Ascending aorta (tissue), 2 donors: ENCODE measurements at places on chromosomes 5 and 9. TPM values are rescaled to one million over a fixed set of nuclear protein-coding genes. Genes with fewer than 3 reads are reported as not detected.

BNC2 gene
- total RNA-seq = 25.5 TPM

PHF24 gene
- not detected for total RNA-seq

HBEGF gene
- total RNA-seq = 3.0 TPM

DNA sequence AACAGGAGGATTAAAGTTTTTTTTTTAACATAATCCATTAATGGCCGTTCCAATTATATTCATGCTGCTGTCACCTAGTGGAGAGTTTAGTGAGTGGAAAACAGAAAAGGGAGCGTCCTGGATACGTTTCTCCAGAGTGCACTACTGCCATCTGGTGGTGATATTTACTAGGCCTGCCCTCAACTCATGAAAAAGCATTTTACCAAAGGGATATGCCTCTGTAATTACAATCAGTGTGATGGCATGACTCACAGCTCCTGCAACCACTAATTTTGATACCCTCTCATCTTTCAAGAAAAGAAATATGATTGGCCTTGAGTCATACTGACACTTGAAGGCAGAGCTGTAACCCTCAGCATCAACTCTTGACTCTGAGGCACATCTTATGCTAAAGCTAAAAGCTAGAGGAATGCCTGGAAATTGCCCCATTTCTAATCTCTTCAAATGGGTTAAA is 20.1 kb downstream of the MINAR2 start:
- no peaks in the 10 kb centered on the region for H3K4me1 ChIP-seq
- no peak overlapping the region for H3K27ac ChIP-seq
- no peaks in the 10 kb centered on the region for H3K27me3 ChIP-seq
- no peak for DNase-seq
- H3K36me3 ChIP-seq = no peaks in the 10 kb centered on the region

GRCh38 chr5:104594850-104595249 is 1032.3 kb upstream of the NUDT12 start:
- no peaks in the 10 kb centered on the region for H3K4me1 ChIP-seq
- no peak for DNase-seq
- H3K27ac ChIP-seq = no peak overlapping the region
- H3K27me3 ChIP-seq = no peaks in the 10 kb centered on the region
- H3K4me3 ChIP-seq = no peak overlapping the region
- no peaks in the 10 kb centered on the region for H3K36me3 ChIP-seq

GRCh38 chr9:15999422-16000339 is 446.8 kb downstream of the CCDC171 start:
- no peak overlapping the region for H3K27ac ChIP-seq
- no peaks in the 10 kb centered on the region for H3K4me1 ChIP-seq
- DNase-seq = no peak

- H3K27ac ChIP-seq = no peak overlapping the region
- H3K4me3 ChIP-seq = no peak overlapping the region
- H3K36me3 ChIP-seq = no peaks in the 10 kb centered on the region
- no peak for DNase-seq
- no peaks in the 10 kb centered on the region for H3K27me3 ChIP-seq
- H3K4me1 ChIP-seq = no peaks in the 10 kb centered on the region
Observed at GRCh38 chr5:113450462-113450861, 15.7 kb upstream of the TSSK1B start.

DNA sequence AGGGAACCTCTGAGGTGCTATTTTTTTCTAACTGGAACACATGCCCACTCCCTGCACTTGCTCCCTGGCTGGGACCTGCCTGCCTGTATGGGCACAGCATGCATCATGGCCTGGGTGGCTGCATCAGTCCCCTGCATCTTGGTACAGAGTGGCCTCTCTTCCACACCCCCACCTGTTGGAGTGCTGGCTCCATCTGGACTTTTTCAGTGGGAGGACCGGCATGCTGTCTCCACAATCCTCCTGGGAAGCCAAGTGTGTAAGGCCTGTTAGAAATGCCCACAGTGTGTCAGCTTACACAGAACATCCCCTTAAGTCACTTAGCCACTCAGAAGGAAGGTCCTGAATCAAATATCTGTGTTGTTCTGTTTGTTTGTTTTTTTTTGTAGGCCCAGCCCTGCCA is 102.9 kb downstream of the MARCHF3 start:
- no peaks in the 10 kb centered on the region for H3K4me1 ChIP-seq
- no peak overlapping the region for H3K27ac ChIP-seq
- no peaks in the 10 kb centered on the region for H3K36me3 ChIP-seq
- no peaks in the 10 kb centered on the region for H3K27me3 ChIP-seq

GRCh38 chr5:5026409-5026785 is 113.7 kb upstream of the ADAMTS16 start:
- DNase-seq = no peak
- H3K36me3 ChIP-seq = no peaks in the 10 kb centered on the region
- H3K27me3 ChIP-seq = no peaks in the 10 kb centered on the region
- no peak overlapping the region for H3K4me3 ChIP-seq

DNA sequence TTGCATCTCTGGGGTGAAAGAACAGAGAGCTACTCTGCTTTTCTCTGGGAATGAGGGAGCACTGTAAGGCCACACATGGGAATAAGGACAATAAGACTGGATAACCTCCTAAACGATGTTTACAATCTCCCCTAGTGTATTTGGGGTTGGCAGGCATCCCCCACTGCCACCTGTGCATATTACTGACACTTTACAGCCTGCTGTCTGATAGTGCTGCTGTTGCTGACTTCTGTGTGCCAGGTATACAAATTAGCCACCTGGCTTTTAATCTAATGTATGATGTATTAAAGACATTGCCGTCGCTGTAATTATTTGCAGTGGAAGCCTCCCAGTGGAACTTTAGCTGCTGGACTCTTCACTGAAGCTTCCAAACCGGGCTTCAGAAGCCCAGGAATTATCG is 4.4 kb upstream of the SHISAL2B start:
- no peak overlapping the region for H3K27ac ChIP-seq
- H3K4me3 ChIP-seq = no peak overlapping the region
- no peak for DNase-seq
- no peaks in the 10 kb centered on the region for H3K4me1 ChIP-seq
- no peaks in the 10 kb centered on the region for H3K36me3 ChIP-seq

GRCh38 chr5:143680672-143681259 is 131.2 kb upstream of the HMHB1 start:
- no peak overlapping the region for H3K4me3 ChIP-seq
- H3K27me3 ChIP-seq = no peaks in the 10 kb centered on the region
- no peaks in the 10 kb centered on the region for H3K36me3 ChIP-seq
- H3K27ac ChIP-seq = no peak overlapping the region
- no peaks in the 10 kb centered on the region for H3K4me1 ChIP-seq

- peaks cover 45% of the 10 kb centered on the region for H3K4me1 ChIP-seq
- H3K4me3 ChIP-seq = no peak overlapping the region
- no peak for DNase-seq
- no peaks in the 10 kb centered on the region for H3K36me3 ChIP-seq
Observed at GRCh38 chr9:94829380-94830070, 103.0 kb downstream of the AOPEP start.

GRCh38 chr5:107808671-107809137 is 138.0 kb upstream of the EFNA5 start:
- H3K4me1 ChIP-seq = no peaks in the 10 kb centered on the region
- no peak overlapping the region for H3K27ac ChIP-seq
- no peak overlapping the region for H3K4me3 ChIP-seq
- no peak for DNase-seq

DNA sequence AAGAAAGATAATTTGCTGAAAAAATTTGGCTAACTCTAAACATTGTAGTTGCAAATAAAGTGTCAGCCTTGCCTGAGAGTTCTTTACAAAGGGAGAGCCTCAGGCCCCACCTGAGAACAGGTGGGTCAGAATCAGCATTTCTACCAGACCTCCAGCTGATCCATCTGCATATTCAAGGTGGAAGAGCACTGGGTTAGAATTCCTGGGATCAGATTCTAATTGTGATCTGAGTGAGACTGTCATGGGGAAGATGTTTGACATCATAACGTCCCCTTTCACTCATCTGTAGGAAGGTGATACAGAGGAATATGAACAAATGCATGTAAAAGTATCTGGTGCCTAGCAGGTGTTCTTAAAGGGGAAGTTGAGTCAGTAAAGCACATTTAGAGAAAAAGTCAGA is 54.6 kb downstream of the FBXL7 start:
- H3K4me3 ChIP-seq = no peak overlapping the region
- no peak overlapping the region for H3K27ac ChIP-seq
- no peaks in the 10 kb centered on the region for H3K36me3 ChIP-seq

- no peak overlapping the region for H3K4me3 ChIP-seq
- H3K36me3 ChIP-seq = no peaks in the 10 kb centered on the region
Observed at GRCh38 chr5:119271758-119272730, 83.8 kb upstream of the TNFAIP8 start.

- peak overlapping the region; percentile 78 for H3K27ac ChIP-seq
- H3K4me1 ChIP-seq = peaks cover 54% of the 10 kb centered on the region
- H3K4me3 ChIP-seq = peak overlapping the region; percentile 3
Observed at GRCh38 chr5:150517272-150518152, 9.6 kb downstream of the NDST1 start.

GRCh38 chr5:152400846-152401245 is 4.2 kb downstream of the NMUR2 start:
- H3K4me1 ChIP-seq = no peaks in the 10 kb centered on the region
- H3K27ac ChIP-seq = no peak overlapping the region
- no peak for DNase-seq
- H3K4me3 ChIP-seq = no peak overlapping the region
- H3K27me3 ChIP-seq = no peaks in the 10 kb centered on the region
